ENCODE measurements at places on chromosomes 2 and 18.

- DNase-seq: no peak
Observed at GRCh38 chr2:202450785-202451184, 74.7 kb downstream of the BMPR2 start.

- no peak for DNase-seq
Observed at GRCh38 chr2:189413249-189413648, 28.0 kb upstream of the WDR75 start.

DNA sequence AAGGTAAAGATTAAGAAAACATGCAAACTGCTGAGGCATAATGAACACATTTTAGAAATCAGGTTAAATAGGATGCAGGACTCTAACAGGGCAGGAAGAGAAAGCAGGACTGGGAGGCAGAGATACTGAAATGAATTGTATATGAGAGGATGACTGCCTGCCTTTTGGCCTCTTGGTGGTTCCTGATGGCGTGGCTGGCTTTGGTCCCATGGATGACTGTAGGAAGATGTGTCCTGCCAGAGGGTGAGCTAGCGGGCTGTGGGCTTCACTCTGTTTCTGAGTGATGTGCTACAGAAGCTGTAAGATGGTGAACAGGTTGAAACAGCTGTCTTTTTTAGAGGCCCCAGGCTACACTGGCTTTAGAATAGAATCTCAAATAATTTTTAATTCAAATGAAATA lies 517.0 kb downstream of the SLC4A3 start:
- DNase-seq: no peak

GRCh38 chr18:76928179-76928868 lies 106.0 kb downstream of the ZNF236 start:
- DNase-seq: no peak

GRCh38 chr2:234533626-234534025 lies 36.7 kb upstream of the ARL4C start:
- DNase-seq: no peak

DNA sequence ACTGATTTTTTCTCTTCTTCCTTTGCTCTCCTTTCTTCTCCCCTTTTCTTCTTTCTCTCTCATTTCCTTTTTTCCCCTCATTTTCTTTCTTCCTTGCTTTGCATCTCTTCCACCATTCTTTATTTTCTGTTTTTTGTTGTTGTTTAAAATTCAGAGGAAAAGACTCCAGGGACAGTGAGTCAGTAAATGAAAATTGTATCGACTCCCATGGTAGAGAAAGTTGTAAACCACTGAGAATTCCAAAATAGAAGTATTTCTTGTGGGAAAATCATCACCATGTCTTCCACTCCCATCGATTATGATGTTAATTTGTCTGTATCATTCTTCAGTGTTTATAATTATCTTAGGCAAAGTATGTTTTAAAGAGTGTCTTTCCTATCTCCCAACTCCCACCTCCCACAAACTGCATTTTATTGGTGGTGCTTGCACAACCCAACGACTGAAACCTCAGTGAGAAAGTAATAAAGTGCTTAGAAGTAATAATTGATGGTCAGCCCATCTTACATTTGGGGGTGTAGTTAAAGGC lies 134.3 kb downstream of the IRS1 start:
- DNase-seq: no peak

DNA sequence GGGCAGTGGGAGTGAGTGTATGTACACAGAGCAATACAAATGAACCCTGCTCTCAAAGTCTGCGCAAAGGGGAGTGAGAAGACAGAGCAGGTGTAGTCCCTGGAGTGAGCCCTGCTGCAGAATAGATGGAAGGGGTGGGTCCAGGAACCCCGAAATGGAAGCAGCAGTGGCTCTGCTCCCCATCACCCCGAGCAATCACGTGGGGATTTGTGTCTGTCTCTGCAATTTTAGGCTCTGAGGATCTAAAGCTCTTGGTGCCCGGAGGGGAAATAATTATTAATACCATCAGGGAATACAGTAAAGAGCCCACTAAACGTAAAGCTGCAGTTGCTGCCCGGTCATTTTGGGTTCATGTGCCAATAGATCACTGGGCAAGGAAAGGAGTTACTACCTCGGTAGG lies 118.3 kb downstream of the LPIN1 start:
- DNase-seq: no peak

DNA sequence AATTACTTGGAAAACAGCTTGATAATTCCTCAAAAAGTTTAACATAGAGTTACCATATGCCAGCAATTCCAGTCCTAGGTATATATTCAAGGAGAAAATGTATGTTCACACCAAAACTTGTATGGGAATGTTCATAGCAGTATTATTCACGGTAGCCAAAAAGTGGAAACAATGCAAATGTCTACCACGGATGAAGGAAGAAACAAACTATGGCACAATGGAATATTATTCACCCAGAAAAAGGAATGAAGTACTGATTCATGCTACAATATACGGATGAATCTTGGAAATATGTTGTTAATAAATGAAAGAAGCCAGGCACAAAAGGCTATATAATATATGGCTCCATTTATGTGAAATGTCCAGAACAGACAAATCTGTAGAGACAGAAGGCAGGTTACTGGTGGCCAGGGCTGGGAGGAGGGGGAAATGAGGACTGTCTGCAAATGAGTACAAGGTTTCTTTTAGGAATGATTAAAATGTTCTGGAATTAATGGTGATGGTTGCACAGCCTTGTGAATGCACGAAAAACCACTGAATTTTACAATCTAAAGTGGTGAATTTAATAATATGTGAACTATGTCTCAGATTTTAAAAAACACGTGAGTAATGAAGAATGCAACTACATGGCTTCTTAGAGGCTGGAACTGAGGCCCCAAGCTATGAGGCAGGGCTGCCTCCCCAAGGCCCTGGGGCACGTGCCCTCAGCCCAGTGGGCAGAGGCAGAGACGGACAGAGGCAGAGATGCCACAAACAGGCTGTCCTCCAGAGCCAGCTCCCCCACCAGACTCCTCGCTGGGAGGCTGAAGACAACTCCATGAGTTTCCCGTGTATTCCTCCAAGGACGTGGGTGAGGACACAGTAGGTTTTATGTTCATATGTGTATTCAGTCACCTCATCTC lies 5.0 kb downstream of the LIMS2 start:
- no peak for DNase-seq

GRCh38 chr2:239937866-239938640 lies 87.1 kb downstream of the NDUFA10 start:
- DNase-seq: no peak

DNA sequence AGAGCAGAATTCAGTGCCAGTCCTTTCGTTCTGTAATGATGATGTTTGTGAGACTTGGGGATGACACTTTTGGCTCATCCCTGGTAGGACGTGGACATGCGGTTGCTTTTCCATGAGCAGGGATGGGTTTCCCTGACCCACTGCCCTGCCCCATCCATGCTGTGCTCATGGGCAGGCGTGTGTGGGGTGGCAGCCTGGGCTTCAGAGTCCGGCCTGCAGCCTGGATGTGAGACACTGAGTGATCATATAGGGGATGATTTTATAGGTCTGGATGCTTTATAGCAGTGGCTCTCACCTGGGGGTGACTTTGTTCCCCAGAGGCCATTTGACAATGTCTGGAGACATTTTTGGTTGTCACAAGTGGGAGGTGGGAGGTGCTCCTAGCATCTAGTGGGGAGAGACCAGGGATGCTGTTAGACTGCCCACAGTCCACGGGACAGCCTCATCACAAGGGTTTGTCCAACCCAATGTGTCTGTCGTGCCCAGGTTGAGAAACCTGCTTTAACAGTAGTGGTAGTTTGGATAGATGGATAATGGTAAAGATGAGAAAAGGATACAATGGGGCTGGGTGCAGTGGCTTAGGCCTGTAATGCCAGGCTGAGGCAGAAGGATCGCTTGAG lies 38.9 kb downstream of the LDLRAD4 start:
- no peak for DNase-seq

DNA sequence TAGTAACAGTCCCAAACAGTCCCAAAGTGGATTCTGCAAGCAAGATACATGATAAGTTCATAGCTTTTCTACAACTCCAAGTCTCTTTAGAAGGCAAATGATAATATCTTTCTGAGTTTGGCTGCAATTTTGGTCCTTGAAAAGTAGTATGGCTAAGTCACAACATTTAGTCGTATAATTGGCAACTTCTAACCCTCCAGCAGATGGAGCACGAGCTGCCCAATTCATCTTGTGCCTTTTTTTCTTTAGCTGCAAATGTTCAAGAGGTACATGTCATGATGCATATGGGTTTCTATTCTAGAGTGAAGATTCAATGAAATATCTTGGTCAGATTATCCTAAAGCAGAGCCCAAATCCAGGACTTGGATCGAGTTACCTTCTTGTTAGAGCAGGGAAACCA lies 127.0 kb upstream of the KLHL14 start:
- no peak for DNase-seq

- DNase-seq: no peak
Observed at GRCh38 chr18:58590254-58590653, 38.6 kb downstream of the ALPK2 start.
